ENCODE measurements at places on chromosomes 1 and 21. TPM values are rescaled to one million over a fixed set of nuclear protein-coding genes. Genes with fewer than 3 reads are reported as not detected.

HORMAD1 gene
- total RNA-seq = not detected

DNA sequence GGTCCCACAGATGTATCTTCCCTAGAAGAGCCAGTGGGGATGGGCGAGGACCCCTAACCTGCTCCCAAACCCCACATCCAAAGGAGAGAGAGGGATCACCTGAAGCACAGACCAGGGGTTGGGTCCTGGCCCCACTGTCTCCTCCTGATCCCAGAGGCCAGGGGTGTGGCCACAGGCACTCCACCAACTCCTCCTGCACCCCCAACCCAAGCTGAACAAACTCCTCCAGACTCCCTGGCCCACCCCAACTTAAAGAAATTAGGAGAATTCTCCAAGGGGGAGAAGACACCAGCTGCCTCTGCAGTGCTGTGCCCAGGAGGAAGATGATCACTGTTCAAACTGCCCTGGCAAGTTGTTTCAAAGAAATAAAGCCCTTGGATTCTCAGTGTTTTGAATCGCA, 4.5 kb upstream of the PRAMEF12 start:
- no peak overlapping the region for H3K27ac ChIP-seq
- H3K4me3 ChIP-seq = no peak overlapping the region
- peaks cover 75% of the 10 kb centered on the region for H3K27me3 ChIP-seq
- DNase-seq = no peak
- H3K4me1 ChIP-seq = no peaks in the 10 kb centered on the region

ZNF124 gene
- total RNA-seq = 18.1 TPM

DNA sequence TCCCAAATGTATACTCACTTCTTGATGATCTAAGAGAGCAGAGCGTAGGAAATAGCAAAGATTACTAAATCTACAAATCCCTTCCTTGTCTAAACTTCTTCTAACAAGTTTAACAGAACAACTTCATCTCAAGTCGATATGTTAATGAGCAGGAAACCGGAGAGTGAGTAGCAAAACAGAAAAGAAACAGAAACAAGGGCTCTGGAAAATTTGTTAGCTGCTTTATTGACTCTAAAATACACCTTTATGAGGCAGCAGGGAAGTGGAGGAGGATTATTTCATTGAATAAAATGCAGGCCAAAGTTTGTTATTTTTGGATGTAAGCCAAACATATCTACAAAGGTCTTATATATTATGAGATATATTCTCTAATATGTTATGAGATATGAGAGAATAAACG, 192.4 kb downstream of the LRRIQ3 start:
- H3K27ac ChIP-seq = no peak overlapping the region
- no peaks in the 10 kb centered on the region for H3K27me3 ChIP-seq
- no peak for DNase-seq
- H3K4me1 ChIP-seq = peaks cover 5% of the 10 kb centered on the region
- no peak overlapping the region for H3K4me3 ChIP-seq

HSPB7 gene
- total RNA-seq = not detected

FHAD1 gene
- total RNA-seq = not detected

GRCh38 chr1:65980237-65980636, 187.5 kb downstream of the PDE4B start:
- DNase-seq = no peak
- no peak overlapping the region for H3K27ac ChIP-seq
- no peak overlapping the region for H3K4me3 ChIP-seq

TNNT2 gene
- 0.37 TPM for total RNA-seq

VHLL gene
- total RNA-seq = 0.49 TPM

DNA sequence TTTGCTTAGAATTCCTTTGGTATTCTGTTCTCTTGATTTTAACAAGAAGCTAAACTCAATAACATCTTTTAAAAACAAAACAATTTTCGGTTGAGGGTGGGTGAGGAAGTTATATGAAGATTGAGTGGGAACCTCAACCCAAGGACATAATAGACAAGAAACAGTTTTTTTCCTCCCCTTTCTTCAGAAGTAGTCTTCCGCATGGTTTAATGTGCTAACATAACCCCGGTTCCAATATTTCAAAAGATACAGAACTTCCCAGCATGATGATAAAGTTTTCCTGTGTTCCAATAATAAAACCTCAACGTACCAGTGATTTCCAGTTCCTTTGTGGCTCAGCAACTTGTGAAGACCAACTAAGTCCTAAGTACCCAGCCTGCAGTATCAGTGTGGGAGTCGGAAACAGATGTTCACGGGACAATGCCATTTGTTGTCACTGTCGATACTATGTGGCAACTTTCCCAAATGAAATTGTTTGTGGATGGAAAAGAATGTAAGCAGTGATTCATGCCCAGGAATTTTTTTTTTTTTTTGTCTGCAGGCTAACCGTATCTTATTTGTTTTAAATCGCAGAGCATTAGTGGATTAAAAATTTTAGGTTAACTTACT, 48.5 kb downstream of the NR5A2 start:
- H3K27ac ChIP-seq = no peak overlapping the region
- H3K27me3 ChIP-seq = no peaks in the 10 kb centered on the region
- peak; percentile 85 for DNase-seq
- peaks cover 13% of the 10 kb centered on the region for H3K4me1 ChIP-seq
- peak overlapping the region; percentile 51 for H3K4me3 ChIP-seq

DNA sequence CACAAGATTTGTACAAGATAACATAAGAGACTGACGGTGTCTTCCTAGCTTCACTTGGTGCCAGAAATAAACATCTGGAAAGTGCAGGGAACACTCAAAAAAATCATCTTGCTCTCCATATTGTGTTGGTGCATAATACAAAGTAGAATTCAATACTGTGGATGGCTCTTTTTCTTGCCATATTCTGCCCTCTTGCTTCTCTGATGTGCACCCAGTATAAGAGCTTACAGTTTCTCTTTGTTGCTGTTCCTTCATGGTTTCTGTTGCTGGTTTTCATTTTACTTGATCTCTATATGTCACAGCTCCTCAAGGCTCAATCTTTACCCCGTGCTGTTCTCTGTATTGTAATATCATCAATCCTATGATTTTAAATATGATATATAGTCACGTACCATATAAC, 528.5 kb upstream of the ZP4 start:
- no peak for DNase-seq
- H3K27ac ChIP-seq = no peak overlapping the region
- H3K27me3 ChIP-seq = no peaks in the 10 kb centered on the region
- no peaks in the 10 kb centered on the region for H3K36me3 ChIP-seq
- H3K4me1 ChIP-seq = no peaks in the 10 kb centered on the region
- H3K4me3 ChIP-seq = no peak overlapping the region

DNA sequence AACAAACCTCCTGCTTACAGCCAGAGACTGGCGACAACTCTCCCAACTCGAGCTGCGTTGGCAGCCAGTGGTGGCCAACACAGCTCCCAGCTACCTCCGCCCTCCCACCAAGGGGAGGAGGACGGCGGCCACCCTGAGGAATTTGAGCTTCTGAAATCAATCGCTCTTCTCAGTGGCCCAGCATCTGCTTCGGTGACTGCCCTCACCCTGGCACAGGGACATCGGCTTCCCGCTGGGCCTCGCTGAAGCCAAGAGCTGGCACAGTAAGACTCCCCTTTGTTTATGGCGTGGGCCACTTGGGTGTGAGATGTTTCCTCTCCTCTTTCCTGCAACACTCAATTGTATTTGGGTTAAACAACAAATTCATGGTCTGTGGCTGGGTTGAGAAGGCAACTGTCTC, 136.2 kb downstream of the ZBTB18 start:
- H3K36me3 ChIP-seq = no peaks in the 10 kb centered on the region
- H3K4me3 ChIP-seq = no peak overlapping the region
- H3K27me3 ChIP-seq = no peaks in the 10 kb centered on the region
- H3K27ac ChIP-seq = no peak overlapping the region

DNA sequence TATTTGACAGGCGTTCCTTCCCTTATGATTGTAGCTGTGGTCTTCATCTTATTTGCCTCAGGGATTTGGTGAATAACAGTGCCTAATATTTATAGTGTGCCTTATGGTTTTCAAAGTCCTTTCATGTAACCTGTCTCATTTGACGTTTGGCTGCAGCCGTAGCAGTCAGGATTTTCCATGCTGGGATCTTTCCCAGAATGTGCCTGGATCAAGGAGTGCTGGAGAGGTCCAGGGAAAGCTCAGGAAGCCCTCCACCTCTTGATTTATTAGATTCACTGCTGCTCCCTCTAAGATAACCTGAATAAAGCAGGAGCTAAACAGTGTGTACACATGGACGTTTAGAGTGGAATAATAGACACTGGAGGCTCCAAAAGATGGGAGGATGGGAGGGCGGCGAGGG, 5.2 kb downstream of the C1orf21 start:
- H3K27ac ChIP-seq = peak overlapping the region; percentile 73
- DNase-seq = no peak

DNA sequence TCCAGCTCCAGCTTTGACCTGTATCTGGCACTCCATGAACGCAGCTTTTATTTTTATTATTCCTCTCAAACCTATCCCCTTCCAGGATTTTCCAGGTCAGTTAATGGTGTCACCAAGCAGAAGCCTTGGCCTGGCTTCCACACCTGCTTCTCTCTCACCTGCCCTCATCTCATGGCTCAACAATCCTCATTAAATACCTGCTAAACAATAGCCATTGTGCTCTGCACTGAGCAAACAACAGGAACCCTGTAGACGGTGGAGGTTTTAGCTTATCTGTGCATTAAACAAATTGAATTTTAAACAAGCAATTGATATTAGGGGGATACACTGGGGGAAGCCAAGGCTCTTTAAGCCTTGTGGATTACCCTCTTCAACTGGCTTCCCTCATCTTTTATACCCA, 15.3 kb downstream of the PYCR2 start:
- no peaks in the 10 kb centered on the region for H3K36me3 ChIP-seq
- H3K27me3 ChIP-seq = no peaks in the 10 kb centered on the region
- no peak for DNase-seq
- H3K4me3 ChIP-seq = no peak overlapping the region
- no peak overlapping the region for H3K27ac ChIP-seq
- H3K4me1 ChIP-seq = no peaks in the 10 kb centered on the region

EDEM3 gene
- total RNA-seq = 63.5 TPM

DNA sequence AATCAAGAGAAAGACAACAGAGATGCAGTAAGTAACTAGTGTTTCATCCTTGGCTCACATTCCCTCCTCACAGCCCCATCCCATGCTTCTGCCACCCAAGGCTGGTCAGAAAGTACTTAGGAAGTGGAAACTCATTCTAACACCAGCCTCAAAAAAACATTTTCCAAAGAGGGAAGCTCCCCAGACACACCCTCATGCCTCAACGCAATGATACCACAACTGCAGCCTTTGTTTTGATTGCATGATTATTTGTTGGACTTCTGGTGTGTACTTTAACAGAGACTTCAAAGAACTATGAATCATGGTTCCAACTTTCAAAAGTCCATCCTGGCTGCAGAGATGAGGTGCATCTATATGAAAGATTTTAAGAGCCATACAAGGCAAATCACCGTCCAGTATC, 45.2 kb upstream of the KCNA3 start:
- H3K36me3 ChIP-seq = no peaks in the 10 kb centered on the region
- H3K4me3 ChIP-seq = no peak overlapping the region
- no peak for DNase-seq
- peaks cover 39% of the 10 kb centered on the region for H3K27me3 ChIP-seq
- no peaks in the 10 kb centered on the region for H3K4me1 ChIP-seq

DNA sequence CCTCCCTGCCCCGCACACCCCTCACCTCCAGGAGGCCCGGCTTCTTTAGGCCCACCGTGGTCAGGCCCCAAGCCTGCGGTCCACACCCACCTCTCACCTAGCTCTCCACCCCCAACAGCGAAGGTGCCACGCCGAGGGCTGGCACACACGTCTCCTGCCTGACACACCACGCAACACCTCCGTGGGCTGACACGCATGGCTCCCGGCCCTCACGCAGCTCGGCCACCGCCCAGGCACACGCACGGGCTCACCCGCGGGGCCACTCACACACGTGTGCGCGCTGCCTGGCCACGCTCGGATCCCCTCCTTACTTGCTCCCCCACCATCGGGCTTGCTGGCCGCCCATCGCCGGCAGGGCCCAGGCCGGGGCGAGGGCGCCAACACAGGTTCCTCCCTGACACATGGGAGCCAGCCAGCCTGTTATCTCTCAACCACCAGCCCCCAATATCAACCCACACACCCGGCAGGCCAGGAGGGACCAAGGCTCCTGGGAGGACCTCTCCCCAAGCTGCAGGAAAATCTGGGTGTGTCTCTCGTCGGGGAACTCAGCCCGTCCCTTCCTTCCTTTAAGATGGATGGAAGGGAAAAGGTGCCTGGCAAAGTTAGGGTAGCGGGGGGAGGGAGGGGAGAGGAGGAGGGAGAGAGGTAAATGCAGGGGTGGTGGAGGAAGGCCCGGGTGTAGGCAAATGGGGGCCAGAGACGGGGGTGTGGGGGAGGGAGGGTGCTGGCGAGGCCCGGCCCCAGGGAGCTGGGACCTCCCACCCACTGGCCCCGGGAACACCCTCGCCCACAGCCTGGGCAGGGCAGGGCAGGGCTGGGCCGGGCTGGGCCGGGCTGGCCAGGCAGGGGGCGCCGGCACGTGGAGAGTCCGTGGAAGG, 546 bp downstream of the ELOVL1 start:
- peaks cover 26% of the 10 kb centered on the region for H3K36me3 ChIP-seq
- peak; percentile 79 for DNase-seq
- peaks cover 33% of the 10 kb centered on the region for H3K4me1 ChIP-seq
- peak overlapping the region; percentile 84 for H3K27ac ChIP-seq
- peak overlapping the region; percentile 87 for H3K4me3 ChIP-seq

TNFRSF8 gene
- not detected for total RNA-seq

DNA sequence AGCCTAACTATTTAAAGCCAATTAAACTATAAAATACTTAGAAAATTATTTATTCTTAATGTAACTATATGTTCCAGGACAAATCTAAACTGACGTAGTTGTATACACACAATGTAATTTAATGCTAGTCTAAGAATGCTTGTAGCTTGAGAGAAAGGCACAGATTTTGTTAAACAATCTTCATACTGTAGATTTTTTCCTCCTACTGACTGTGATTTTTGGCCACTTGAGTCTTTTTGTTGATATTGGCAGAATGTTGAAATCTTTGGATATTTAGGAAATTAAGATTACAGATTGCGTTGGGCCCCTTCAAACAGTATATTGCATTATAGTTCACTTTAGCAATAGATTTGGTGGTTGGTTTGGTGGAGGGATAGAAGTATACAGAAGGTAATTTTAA, 40.5 kb downstream of the ATF3 start:
- H3K4me3 ChIP-seq = no peak overlapping the region
- H3K27me3 ChIP-seq = peaks cover 16% of the 10 kb centered on the region
- H3K36me3 ChIP-seq = no peaks in the 10 kb centered on the region
- H3K4me1 ChIP-seq = no peaks in the 10 kb centered on the region

DNA sequence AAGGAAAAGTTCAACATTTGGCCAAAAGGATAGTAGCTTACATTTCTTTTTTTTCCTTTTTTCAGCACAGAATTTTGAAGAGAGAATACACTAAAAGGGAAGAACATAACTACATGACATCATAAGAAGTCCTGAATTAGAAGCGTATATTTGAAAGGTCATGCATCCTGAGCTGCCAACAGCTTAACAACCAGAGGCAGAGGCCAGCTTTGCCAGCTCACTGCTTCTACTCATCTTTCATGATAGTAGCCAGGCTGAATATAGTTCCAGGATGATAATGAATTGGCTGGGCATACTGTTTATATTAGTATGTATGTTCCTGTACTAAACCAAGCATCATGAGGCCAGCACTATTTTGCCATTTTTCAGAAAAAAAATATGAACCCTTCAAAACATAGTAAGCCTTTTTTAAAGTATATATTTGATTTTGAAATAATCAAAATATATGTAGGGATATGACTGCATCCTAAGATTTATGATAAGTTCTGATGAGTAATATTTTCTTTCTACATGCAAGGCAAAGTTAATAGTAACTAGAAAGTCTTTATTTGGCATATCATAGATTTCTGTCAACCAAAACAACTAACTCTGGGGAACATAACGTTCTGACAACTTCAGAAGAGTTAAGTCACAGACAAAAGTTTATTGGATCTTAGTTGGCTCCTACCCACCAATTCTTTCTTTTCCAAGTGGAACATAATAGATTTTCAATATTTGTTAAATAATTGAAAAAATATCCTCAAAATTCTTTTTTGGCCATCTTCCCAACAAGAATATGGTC, 123.2 kb downstream of the DPYD start:
- no peaks in the 10 kb centered on the region for H3K36me3 ChIP-seq
- DNase-seq = no peak
- H3K4me1 ChIP-seq = peaks cover 13% of the 10 kb centered on the region
- H3K27me3 ChIP-seq = no peaks in the 10 kb centered on the region
